ENCODE measurements at places on chromosomes 3 and 15.
A peak's percentile ranks its signal among the peaks of the same experiment; 100 is the strongest.

DNA sequence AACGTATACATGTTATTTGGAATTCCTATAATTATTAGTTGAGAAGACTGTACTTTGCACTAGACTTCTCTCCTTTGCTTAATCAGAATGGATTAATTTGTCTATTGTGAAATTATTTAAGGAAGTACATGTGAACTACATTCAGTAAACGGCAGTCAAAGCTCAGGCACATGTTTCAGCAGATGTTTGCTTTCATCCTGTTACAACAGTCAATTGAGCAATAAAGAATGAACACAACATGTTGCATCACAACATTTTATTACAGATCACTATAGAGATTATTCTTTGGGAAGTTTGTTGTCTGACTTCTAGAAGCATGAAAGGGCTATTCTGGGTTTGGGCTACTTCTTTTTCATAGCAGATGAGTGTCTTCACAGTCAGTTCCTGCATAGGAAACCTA, 39.2 kb downstream of the RAB27A start:
- peak; percentile 76 for DNase-seq
- H3K36me3 ChIP-seq = no peaks in the 10 kb centered on the region
- H3K27me3 ChIP-seq = no peaks in the 10 kb centered on the region

GRCh38 chr3:128185630-128186447, 32.6 kb downstream of the EEFSEC start:
- 0 out of 2 replicates have a peak, but pooled peaks cover 2% of the 10 kb centered on the region for H3K4me1 ChIP-seq
- H3K27ac ChIP-seq = no peak overlapping the region
- H3K36me3 ChIP-seq = no peaks in the 10 kb centered on the region
- DNase-seq = no peak
- H3K4me3 ChIP-seq = no peak overlapping the region

- H3K36me3 ChIP-seq = no peaks in the 10 kb centered on the region
- H3K4me1 ChIP-seq = peaks cover 17% of the 10 kb centered on the region
- no peak overlapping the region for H3K4me3 ChIP-seq
- DNase-seq = peak; percentile 99
These were observed 167.4 kb downstream of the GAP43 start for GRCh38 chr3:115790759-115791158.

DNA sequence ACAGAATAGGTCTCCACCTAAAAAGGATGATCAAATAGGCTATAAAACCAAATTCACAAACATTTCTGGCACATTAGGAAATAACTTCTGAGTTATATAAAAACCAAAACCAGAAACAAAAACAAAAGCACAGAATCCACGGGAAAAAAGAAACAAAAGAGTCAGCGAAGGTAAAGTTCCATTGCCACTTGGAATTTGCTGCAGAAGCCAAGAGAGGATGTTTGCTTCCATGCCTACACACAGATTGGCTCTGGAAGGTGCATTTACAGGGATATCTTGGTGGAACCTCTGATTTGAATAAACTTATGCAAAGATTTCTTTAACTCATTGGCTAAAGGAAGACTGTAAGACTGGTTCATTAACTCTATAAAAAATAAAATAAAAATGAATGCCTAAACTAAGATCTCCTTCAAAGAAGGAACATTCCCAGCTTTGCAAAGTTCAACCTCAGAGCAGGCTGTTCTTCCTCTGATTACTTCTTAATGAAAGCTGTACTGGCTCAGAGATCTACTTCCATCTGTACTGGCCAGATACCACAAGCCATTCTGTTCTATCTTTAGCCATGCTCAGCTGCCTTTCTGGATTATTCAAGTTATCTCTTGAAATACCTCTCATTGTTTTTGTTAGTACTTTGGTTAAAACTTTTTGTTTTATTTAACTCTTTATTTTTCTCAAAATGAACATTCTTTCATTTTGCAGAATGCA, 537.5 kb upstream of the CCDC54 start:
- no peak overlapping the region for H3K27ac ChIP-seq
- H3K36me3 ChIP-seq = no peaks in the 10 kb centered on the region
- H3K27me3 ChIP-seq = no peaks in the 10 kb centered on the region
- no peak overlapping the region for H3K4me3 ChIP-seq
- H3K4me1 ChIP-seq = peaks cover 2% of the 10 kb centered on the region
- DNase-seq = peak; percentile 42

GRCh38 chr15:88174571-88174970, 82.0 kb downstream of the NTRK3 start:
- H3K4me1 ChIP-seq = no peaks in the 10 kb centered on the region
- no peak overlapping the region for H3K27ac ChIP-seq
- no peaks in the 10 kb centered on the region for H3K27me3 ChIP-seq
- no peak for DNase-seq
- H3K36me3 ChIP-seq = no peaks in the 10 kb centered on the region

DNA sequence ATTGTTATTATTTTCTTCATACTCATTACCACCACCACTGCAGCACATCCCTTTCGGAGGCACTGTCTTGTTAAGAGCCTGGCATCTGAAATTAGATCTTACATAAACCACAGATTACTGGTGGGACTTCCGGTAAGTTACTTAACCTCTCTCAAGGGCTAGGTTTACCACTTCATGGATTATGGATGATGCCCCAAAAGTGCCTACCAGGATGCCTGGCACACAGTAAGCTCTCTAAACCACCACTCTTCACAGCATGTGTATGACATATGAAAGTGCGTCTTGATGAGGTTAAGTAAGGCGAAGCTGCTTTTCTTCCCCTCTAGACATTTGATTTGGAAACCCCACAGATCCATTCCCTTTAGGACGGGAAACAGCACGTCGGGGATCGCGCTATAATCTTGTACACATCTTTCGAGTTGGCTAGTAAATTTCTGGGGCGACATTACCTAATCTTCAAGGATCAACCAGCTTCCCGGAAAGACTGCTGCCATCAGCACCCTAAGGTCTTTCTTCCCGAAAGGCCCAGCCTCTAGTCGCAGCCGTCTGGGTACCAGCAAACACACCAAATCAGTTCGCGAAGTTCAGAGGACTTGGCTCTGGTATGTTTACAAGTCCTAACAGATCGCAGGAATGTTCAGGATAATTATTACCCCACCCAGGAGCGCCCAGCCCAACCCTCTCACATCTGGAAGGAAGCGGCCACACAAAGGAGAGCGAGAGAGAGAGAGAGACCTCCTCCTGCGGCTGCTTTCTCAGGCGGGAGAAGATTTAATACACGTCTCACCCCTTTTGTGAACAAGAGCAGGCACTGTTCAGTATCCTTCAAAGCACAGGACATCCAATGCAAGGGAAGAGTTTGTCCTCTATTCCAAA, 155.1 kb upstream of the FRMD4B start:
- peaks cover 25% of the 10 kb centered on the region for H3K27me3 ChIP-seq
- H3K4me1 ChIP-seq = no peaks in the 10 kb centered on the region
- no peak overlapping the region for H3K27ac ChIP-seq
- H3K36me3 ChIP-seq = no peaks in the 10 kb centered on the region
- H3K4me3 ChIP-seq = no peak overlapping the region
- no peak for DNase-seq

DNA sequence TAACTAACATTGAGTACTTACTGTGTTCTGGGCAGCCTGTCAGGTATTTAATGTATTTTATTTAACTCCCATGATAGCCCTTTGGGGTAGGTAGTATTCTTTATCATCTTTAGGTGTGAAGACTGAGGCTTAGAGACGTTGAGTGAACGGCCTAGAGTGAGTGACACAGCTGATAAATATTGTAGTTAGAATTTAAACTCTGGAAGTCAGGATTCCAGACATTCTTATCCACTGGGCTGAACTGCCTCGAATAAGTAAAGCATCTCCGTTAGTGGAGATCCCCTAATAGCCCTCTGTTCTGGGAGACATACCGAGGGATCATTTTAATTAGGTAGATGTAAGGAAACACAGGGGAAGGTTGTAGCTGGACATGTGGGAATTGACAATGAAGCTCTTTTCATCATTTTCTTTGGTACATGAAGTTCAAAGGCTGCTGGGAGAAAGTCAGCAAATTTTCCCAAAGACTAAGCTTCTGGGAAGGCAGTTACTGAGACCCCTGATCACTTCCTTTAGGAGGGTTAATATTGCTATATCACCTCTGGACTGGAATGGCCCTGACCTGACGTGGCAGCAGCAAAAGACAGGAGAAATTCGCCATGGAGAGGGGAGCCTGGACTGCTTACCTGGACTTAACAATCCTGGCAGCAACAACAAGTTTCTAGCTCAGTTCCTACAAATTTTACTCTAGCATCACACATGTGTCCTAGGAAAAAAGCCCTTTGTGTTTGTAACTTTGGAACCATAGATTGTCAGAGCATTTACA, 11.7 kb upstream of the PDCD6IP start:
- H3K27ac ChIP-seq = no peak overlapping the region
- DNase-seq = no peak
- peaks cover 2% of the 10 kb centered on the region for H3K4me1 ChIP-seq
- no peaks in the 10 kb centered on the region for H3K27me3 ChIP-seq

- H3K4me1 ChIP-seq = peaks cover 11% of the 10 kb centered on the region
- H3K4me3 ChIP-seq = peak overlapping the region; percentile 84
- H3K36me3 ChIP-seq = no peaks in the 10 kb centered on the region
- DNase-seq = no peak
These were observed 497 bp downstream of the PARP16 start for GRCh38 chr15:65286069-65286703.

GRCh38 chr3:172159376-172159775, 120.0 kb downstream of the FNDC3B start:
- H3K4me1 ChIP-seq = peaks cover 10% of the 10 kb centered on the region
- H3K36me3 ChIP-seq = peaks cover 1% of the 10 kb centered on the region

- H3K4me1 ChIP-seq = peaks cover 4% of the 10 kb centered on the region
- no peak for DNase-seq
- H3K27ac ChIP-seq = no peak overlapping the region
- H3K36me3 ChIP-seq = no peaks in the 10 kb centered on the region
- H3K4me3 ChIP-seq = no peak overlapping the region
These were observed 15.5 kb downstream of the TRAK1 start for GRCh38 chr3:42106646-42107045.

GRCh38 chr3:60555686-60556354, 695.4 kb downstream of the FHIT start:
- DNase-seq = peak; percentile 74
- no peak overlapping the region for H3K27ac ChIP-seq
- H3K27me3 ChIP-seq = no peaks in the 10 kb centered on the region
- no peaks in the 10 kb centered on the region for H3K36me3 ChIP-seq
- no peak overlapping the region for H3K4me3 ChIP-seq

DNA sequence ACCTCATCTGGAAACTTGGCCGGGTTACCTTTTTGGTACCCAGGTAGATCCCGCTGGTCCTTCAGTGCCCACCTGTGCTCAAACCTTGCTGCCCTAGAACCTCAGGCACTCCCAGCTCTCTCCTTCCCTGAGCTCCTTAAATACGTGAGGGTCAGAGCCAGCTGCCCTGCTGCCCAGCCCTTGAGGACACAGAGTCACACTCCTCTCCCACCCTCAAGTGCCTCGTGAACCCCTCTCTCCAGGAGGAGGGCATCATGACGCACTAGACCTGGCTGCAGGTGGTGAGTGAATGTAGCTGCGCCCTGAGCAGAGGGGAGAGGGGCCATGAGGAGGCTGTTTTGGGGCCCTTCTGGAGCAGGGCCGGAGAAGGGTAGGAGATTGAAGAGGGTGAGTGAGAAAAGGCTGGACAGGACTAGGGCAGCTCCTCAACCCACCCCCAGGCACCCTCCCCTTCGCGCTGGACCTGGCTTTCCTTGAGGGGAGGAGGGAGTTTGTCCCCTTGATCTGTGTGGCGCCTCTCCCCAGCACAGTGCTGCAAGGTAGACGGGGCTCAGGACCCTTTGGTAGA, 941 bp downstream of the SLC12A8 start:
- DNase-seq = no peak
- H3K36me3 ChIP-seq = no peaks in the 10 kb centered on the region
- peaks cover 3% of the 10 kb centered on the region for H3K4me1 ChIP-seq
- no peak overlapping the region for H3K4me3 ChIP-seq
- H3K27me3 ChIP-seq = peaks cover 28% of the 10 kb centered on the region

GRCh38 chr3:195226900-195227447, 44.0 kb downstream of the XXYLT1 start:
- H3K27ac ChIP-seq = no peak overlapping the region
- H3K4me3 ChIP-seq = no peak overlapping the region
- no peaks in the 10 kb centered on the region for H3K27me3 ChIP-seq

DNA sequence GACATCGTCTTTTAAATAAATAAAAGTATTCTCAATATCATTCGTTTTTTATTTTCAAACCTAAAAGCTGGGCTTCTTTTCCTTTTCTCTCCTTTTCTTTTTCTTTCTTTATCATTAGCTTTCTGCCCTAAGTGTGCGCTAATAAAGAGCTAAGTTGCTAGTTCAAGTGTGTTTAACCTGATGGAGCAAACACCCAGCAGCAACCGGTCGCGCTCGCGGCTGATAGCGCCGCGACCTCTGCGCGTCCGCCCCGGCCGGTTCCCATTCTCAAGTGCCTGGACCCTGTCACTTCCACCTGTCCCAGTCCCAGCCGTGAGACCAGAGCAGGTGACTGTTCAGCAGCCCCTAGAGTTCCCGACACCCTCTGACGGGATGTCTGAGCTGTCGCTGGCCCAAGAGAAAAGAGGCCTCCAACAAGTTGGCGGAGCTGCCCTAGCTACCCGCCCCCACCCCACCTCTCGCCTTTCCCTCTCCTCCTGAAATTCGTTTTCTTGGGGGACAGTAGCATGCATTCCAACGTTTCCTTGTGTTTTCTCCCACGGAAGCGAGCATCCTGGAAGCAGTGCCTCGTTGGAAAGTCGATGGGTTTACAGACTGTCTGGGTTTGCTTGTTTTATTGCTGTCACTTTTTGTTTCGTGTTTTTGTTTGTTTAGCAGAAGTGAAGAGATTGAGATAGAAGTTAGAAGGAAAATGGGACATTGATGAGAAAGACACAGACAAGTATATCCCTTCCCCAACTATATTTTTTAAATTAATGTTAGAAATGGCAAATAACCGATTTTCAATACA, 3.1 kb upstream of the MECOM start:
- no peak overlapping the region for H3K27ac ChIP-seq
- no peak overlapping the region for H3K4me3 ChIP-seq
- no peak for DNase-seq
- no peaks in the 10 kb centered on the region for H3K4me1 ChIP-seq
- H3K27me3 ChIP-seq = peaks cover 45% of the 10 kb centered on the region

DNA sequence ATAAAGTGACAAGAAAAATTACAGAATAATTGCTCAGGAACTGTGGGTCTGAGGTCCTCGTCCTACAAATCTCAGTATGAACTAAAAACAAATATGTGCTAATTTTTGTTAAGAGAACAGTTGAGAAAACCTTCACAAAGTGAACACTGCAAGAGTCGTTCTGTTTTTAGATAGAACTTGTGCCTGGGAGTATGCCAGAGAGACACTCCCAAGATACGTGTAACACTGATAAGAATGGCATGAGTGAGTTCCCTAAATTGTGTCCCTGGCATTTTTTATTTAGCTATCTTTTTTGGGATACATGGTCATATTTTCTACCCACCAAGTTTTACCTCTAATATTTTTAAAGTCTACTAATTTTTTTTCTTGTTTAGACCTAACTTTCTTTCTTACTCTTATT, 860.0 kb upstream of the NR2F2 start:
- H3K27ac ChIP-seq = no peak overlapping the region
- H3K36me3 ChIP-seq = no peaks in the 10 kb centered on the region
- peaks cover 3% of the 10 kb centered on the region for H3K4me1 ChIP-seq
- H3K4me3 ChIP-seq = no peak overlapping the region
- no peaks in the 10 kb centered on the region for H3K27me3 ChIP-seq

GRCh38 chr15:78316283-78317083, 17.1 kb upstream of the SKIC8 start:
- DNase-seq = no peak
- peaks cover 28% of the 10 kb centered on the region for H3K27me3 ChIP-seq
- H3K36me3 ChIP-seq = no peaks in the 10 kb centered on the region
- H3K27ac ChIP-seq = no peak overlapping the region

GRCh38 chr3:125043599-125044151, 12.1 kb downstream of the HEG1 start:
- no peak for DNase-seq
- H3K27me3 ChIP-seq = no peaks in the 10 kb centered on the region
- peaks cover 30% of the 10 kb centered on the region for H3K36me3 ChIP-seq
- no peak overlapping the region for H3K4me3 ChIP-seq
- H3K4me1 ChIP-seq = peaks cover 46% of the 10 kb centered on the region

All from IMR-90 (cell line).